ENCODE measurements at places on chromosomes 2 and 18. TPM values are rescaled to one million over a fixed set of nuclear protein-coding genes. Genes with fewer than 3 reads are reported as not detected.

Gene RESP18
- total RNA-seq: not detected

Gene ASXL2
- 49.3 TPM for total RNA-seq

Gene BOLL
- total RNA-seq: not detected

Gene COL4A4
- 0.02 TPM for total RNA-seq

Gene ANKRD62
- total RNA-seq: not detected

Gene LIPG
- total RNA-seq: 0.18 TPM

Gene CTLA4
- total RNA-seq: 20.4 TPM

Gene FAP
- total RNA-seq: not detected

Gene INHBB
- not detected for total RNA-seq
